ENCODE measurements at places on chromosomes 2 and 18.

DNA sequence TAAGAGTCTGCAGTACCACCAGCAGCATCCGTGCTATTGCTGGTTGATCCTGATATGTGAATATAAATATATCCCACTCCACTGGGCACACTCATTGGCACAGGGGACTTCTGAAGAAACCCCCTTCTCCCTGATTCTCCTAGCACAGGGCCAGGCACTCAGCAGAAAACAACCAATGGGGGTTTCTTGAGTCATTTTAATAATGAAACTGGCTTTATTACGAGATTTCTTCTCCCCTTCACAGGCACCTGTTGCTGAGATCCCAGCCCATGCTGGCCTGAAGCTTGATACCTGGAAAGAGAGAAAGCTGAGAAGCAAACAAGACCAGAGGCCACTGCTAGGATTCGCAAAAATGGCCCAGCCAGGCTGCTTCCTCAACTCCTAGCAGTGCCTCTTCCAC lies 17.9 kb upstream of the CYRIA start:
- H3K27me3 ChIP-seq = no peaks in the 10 kb centered on the region
- H3K27ac ChIP-seq = no peak overlapping the region
- H3K4me1 ChIP-seq = no peaks in the 10 kb centered on the region

DNA sequence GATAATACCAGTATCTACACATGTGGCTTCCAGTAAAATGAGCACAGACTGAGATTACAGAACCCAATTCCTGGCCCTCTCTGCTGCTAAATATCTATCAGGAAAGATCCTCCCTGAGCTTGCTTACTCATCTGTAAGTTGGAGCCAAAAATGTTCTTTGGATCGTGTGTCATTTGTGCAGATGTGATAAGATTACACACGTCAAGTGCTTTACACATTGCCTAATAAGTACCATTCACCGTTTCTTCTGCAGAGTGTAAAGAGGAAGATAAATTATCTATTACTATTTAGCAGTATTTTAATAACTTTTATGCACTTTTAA lies 23.2 kb upstream of the SLC20A1 start:
- H3K27ac ChIP-seq = no peak overlapping the region
- peak; percentile 69 for ATAC-seq
- H3K27me3 ChIP-seq = no peaks in the 10 kb centered on the region
- H3K4me3 ChIP-seq = no peak overlapping the region

DNA sequence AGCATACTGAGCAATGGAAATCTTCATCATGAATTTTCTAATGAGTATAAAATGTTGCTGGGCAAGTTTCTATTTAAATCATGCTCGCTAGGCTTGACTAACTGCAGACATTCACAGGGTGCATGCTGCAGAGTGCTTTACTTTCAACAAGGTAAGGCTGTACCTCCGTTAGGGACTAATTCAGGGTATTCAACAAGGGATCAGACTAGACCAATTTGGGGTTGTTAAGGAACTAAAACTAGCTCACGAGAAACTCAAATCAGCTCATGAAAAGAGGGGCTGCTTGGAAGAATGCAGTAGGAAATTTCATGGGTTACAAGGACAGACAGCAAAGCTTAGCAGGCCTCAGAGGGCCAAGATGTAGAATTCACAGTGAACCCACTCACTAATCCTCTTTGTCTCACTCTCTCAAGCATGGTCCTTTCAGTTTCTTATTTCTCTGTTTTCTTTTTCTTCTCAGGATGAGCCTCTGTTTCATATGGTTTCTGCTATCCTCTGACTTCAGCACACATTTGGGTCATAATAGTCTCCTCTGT lies 2.2 kb downstream of the MYO3B start:
- no peak for ATAC-seq
- H3K27me3 ChIP-seq = no peaks in the 10 kb centered on the region
- H3K4me3 ChIP-seq = no peak overlapping the region
- no peak overlapping the region for H3K27ac ChIP-seq
- H3K4me1 ChIP-seq = no peaks in the 10 kb centered on the region

DNA sequence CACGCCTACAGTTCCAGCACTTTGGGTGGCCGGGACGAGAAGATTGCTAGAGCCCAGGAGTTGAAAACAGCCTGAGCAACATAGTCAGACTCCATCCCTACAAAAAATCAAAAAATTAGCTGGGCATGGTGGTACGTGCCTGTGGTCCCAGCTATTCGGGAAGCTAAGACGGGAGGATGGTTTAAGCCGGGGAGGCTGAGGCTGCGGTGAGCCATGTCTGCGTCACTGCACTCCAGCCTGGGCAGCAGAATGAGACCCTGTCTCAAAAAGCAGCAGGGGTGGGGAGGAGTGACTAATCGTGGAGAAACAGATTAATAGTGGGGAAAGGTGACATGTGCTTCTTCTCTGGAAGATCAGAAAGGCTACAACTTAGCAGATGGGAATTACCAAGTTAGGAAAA lies 58.1 kb upstream of the GPC1 start:
- peaks cover 14% of the 10 kb centered on the region for H3K4me1 ChIP-seq
- ATAC-seq = no peak
- H3K27ac ChIP-seq = no peak overlapping the region
- H3K4me3 ChIP-seq = no peak overlapping the region
- H3K36me3 ChIP-seq = no peaks in the 10 kb centered on the region
- no peaks in the 10 kb centered on the region for H3K27me3 ChIP-seq

DNA sequence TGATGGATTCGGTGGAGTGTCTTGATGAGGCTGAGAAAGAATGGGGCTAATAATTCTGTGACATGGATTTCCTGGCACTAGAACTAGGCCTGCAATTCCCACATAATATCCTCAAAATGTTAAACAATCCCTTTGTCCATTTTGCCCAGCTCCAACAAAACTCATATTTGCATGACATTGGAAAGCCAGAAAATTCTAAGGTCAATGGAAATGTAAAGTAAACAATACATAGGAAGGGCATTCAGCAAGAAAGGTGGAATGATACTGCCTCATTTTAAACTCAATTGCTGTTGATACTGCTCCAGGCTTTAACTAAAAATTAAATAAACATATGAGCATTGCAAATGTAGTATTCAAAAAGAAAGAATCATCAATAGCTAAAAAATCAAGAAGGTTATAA lies 434.8 kb upstream of the SLC8A1 start:
- no peaks in the 10 kb centered on the region for H3K36me3 ChIP-seq
- H3K4me3 ChIP-seq = no peak overlapping the region

DNA sequence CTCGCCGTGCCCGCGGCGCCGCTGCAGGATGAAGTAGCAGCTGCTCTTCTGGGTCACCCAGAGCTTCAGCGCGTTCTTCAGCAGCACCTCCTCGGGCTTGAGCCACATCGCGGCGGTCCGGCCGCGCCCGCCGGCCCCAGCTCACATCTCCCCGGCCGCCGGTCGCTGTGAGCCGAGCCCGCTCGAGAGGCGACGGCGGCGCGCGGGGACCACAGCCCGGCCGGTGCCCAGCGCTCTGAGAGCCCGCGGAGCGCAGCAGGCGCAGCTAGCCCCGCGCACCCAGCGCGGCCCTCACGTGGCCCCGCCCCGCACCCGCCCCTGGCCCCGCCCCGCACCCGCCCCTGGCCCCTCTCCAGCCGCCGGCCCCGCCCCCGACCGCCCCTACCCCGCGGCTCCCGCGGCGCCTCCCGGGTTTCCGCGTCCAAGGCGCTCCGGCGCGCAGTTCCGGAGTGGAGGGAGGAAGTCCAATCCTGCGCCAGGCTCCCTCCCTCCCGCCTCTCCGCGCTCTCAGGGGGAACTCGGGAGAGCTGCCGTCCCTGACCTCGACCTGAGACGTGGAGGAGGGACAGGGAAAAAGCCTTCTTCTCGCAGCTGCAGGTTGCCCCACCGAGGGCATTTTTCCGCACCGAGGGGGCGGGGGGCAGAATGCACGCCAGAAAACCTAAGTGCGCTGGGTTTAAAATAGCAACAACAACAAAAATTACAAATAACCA lies at the start of gene TBC1D8:
TBC1D8 (minus strand) TSS at position 237 of the 713 bp plus-strand sequence; CDS start at position 108, 129 bp downstream.
- H3K36me3 ChIP-seq = no peaks in the 10 kb centered on the region
- peak within 1 kb of the TSS; percentile 87 for H3K27ac ChIP-seq
- H3K4me3 ChIP-seq = peak within 1 kb of the TSS; percentile 71
- H3K4me1 ChIP-seq = peaks cover 13% of the 10 kb centered on the region
- no peaks in the 10 kb centered on the region for H3K27me3 ChIP-seq
- peak; percentile 90 for ATAC-seq

GRCh38 chr2:144426981-144427479 lies 92.9 kb downstream of the ZEB2 start:
- ATAC-seq = no peak
- no peak overlapping the region for H3K4me3 ChIP-seq
- no peaks in the 10 kb centered on the region for H3K4me1 ChIP-seq
- no peaks in the 10 kb centered on the region for H3K27me3 ChIP-seq
- no peaks in the 10 kb centered on the region for H3K36me3 ChIP-seq

GRCh38 chr2:159249990-159250715 lies 36.4 kb downstream of the WDSUB1 start:
- H3K27ac ChIP-seq = peak overlapping the region; percentile 57
- H3K27me3 ChIP-seq = no peaks in the 10 kb centered on the region
- no peak overlapping the region for H3K4me3 ChIP-seq
- H3K4me1 ChIP-seq = no peaks in the 10 kb centered on the region

Measured in gastroesophageal sphincter (tissue), 4 donors.